ENCODE measurements at places on chromosomes 12 and 14. TPM values are rescaled to one million over a fixed set of nuclear protein-coding genes. Genes with fewer than 3 reads are reported as not detected.

Gene SPTB
- 0.19 TPM for polyA plus RNA-seq

Gene ZNF384
- polyA plus RNA-seq = 21.8 TPM

Gene PTPRB
- polyA plus RNA-seq = 1.3 TPM

GRCh38 chr14:106166232-106166631 lies 639.8 kb downstream of the TMEM121 start:
- no peak for DNase-seq

GRCh38 chr12:129200576-129200975 lies 347.3 kb downstream of the GLT1D1 start:
- no peak for DNase-seq

GRCh38 chr12:26126340-26127284 lies 1.8 kb upstream of the BHLHE41 start:
- peak; percentile 93 for DNase-seq

GRCh38 chr12:113184098-113184899 lies 979 bp downstream of the DDX54 start:
- no peak for DNase-seq

- no peak for DNase-seq
These were observed 106.7 kb downstream of the PPHLN1 start for GRCh38 chr12:42432517-42433140.

GRCh38 chr12:84719997-84720396 lies 192.6 kb downstream of the SLC6A15 start:
- DNase-seq = no peak

DNA sequence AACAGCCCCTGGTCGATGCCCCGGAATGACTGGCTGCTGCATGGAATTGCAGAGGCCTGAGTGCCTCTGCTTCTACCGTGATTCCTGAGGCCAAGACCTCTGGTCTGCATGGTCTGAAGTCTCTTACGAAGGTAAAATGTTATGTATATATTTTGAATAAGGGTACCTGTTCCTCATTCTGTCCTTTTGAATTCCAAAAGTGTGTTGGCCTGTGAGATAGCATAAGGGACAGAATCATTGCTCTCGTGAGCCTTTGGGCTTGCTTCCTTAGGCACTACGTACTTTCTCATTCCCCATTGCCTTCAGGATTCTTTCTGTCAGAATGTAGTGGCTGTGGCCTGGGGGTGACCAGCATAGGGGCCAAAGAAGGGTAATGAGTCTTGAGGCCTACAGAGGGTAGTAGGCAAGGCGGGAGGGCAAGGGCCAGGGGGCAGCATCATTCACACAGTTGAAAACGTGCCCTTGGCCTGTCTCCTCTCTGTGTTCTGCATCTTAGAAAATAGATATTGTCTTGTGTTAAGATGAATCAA lies 19.5 kb downstream of the TRAF3 start:
- DNase-seq = no peak
